Glutamatergic neuron (in vitro differentiated cells): ENCODE measurements at places on chromosomes 12 and 14. TPM values are rescaled to one million over a fixed set of nuclear protein-coding genes. Genes with fewer than 3 reads are reported as not detected.

- H3K27ac ChIP-seq = no peak overlapping the region
- no peaks in the 10 kb centered on the region for H3K36me3 ChIP-seq
- H3K4me1 ChIP-seq = peaks cover 30% of the 10 kb centered on the region
These were observed 216.2 kb upstream of the KRR1 start for GRCh38 chr12:75727577-75727976.

GRCh38 chr14:53055003-53055402 lies 98.1 kb downstream of the DDHD1 start:
- H3K27me3 ChIP-seq = peaks cover 3% of the 10 kb centered on the region
- no peaks in the 10 kb centered on the region for H3K4me1 ChIP-seq
- H3K36me3 ChIP-seq = no peaks in the 10 kb centered on the region

DNA sequence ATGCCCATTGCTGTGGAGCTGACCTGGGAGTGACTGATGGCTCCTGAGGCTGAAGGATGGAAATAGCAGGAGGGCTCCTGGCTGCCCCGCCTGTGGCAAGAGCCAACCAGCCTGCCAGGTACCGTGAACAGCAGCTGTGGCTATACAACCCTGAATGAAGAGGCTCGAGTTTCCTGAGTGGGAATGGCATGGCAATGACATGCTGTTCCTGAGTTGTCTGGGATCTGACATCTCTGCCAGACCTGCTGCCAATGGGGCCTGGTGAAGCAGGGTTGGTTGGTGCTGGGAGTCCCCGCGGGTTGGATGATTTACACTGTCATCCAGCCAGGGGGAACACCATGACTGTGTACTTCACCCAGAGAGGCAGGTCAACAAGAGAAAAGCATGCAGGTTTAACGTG lies 31.8 kb upstream of the LRRC10 start:
- no peak overlapping the region for H3K27ac ChIP-seq
- H3K36me3 ChIP-seq = no peaks in the 10 kb centered on the region
- H3K4me3 ChIP-seq = no peak overlapping the region
- no peak for DNase-seq
- no peaks in the 10 kb centered on the region for H3K4me1 ChIP-seq

GRCh38 chr12:93578221-93578620 lies 5.7 kb downstream of the SOCS2 start:
- DNase-seq = no peak
- no peaks in the 10 kb centered on the region for H3K36me3 ChIP-seq
- no peak overlapping the region for H3K4me3 ChIP-seq
- no peak overlapping the region for H3K27ac ChIP-seq
- H3K27me3 ChIP-seq = peaks cover 9% of the 10 kb centered on the region

GRCh38 chr12:93460902-93461301 lies 6.4 kb upstream of the MRPL42 start:
- no peak overlapping the region for H3K4me3 ChIP-seq
- DNase-seq = no peak
- no peaks in the 10 kb centered on the region for H3K36me3 ChIP-seq
- no peaks in the 10 kb centered on the region for H3K4me1 ChIP-seq

Gene RAD9B
- 0.49 TPM for total RNA-seq

GRCh38 chr12:96401076-96401871 lies 1.0 kb upstream of the CDK17 start:
- peak overlapping the region; percentile 81 for H3K4me3 ChIP-seq
- H3K4me1 ChIP-seq = peaks cover 22% of the 10 kb centered on the region
- peaks cover 4% of the 10 kb centered on the region for H3K36me3 ChIP-seq
- peak overlapping the region; percentile 74 for H3K27ac ChIP-seq
- peaks cover 2% of the 10 kb centered on the region for H3K27me3 ChIP-seq

GRCh38 chr14:97290977-97291376 lies 493.8 kb downstream of the VRK1 start:
- DNase-seq = no peak
- peaks cover 3% of the 10 kb centered on the region for H3K27me3 ChIP-seq
- H3K4me1 ChIP-seq = no peaks in the 10 kb centered on the region
- no peak overlapping the region for H3K27ac ChIP-seq
- no peak overlapping the region for H3K4me3 ChIP-seq

DNA sequence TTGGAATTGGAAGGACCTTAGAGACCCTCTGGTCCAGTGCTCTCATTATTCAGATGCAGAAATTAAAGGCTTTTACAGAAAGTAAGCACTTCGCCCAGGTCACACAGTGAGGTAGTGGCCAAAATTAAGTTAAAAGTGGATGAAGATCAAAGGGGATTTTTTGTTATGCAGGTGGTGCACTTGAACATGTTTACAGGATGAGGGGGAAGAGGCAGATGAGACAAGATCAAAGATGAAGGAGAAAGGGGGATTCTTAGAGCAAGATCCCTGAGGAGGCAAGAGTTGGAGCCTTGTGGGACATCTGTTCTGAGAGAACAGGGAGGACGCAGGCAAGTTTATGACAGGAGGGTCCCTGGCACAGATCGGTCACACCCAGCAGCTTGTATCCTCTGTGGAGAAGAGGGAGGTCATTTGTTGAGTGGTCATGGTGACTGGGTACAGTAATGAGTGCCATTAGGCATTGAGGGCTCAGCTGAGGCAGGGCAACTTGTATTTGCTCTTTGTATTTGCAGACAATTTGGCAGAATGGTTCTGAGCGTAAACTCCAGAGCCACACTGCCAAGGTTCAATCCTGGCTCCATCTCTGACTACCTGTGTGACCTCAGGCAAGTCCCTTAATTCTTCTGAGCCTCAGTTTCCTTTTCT lies 84.0 kb downstream of the BORCS5 start:
- no peaks in the 10 kb centered on the region for H3K27me3 ChIP-seq
- H3K4me3 ChIP-seq = no peak overlapping the region
- peaks cover 6% of the 10 kb centered on the region for H3K36me3 ChIP-seq
- DNase-seq = no peak
- peaks cover 3% of the 10 kb centered on the region for H3K4me1 ChIP-seq

DNA sequence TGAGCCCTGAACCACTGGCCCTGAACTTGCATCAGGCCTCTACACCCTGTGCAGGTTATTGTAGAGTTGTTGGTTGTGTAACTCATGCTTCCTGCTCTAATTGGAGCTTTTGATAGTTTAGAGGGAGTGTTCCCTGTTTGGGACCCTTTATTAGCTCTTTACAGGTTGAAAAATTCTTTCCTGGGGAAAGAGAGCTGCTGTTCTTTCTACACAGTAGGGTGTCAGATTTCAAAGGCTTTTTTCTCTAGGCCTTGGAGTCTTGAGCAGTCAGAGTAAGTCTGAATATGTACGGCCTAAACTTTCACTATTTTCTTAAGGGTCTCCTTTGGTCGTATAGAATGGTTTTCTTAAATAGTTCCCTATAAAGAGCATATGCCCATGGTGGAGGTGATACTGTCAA lies 60.8 kb upstream of the NEDD1 start:
- H3K27me3 ChIP-seq = peaks cover 2% of the 10 kb centered on the region
- H3K4me1 ChIP-seq = no peaks in the 10 kb centered on the region
- H3K36me3 ChIP-seq = no peaks in the 10 kb centered on the region
- H3K4me3 ChIP-seq = no peak overlapping the region
- DNase-seq = no peak

Gene FOXM1
- total RNA-seq = 12.7 TPM

GRCh38 chr14:20657216-20658211 lies 16.0 kb upstream of the OR6S1 start:
- no peaks in the 10 kb centered on the region for H3K4me1 ChIP-seq
- H3K27ac ChIP-seq = no peak overlapping the region
- no peak for DNase-seq
- H3K36me3 ChIP-seq = peaks cover 7% of the 10 kb centered on the region
- H3K4me3 ChIP-seq = no peak overlapping the region
- peaks cover 22% of the 10 kb centered on the region for H3K27me3 ChIP-seq

DNA sequence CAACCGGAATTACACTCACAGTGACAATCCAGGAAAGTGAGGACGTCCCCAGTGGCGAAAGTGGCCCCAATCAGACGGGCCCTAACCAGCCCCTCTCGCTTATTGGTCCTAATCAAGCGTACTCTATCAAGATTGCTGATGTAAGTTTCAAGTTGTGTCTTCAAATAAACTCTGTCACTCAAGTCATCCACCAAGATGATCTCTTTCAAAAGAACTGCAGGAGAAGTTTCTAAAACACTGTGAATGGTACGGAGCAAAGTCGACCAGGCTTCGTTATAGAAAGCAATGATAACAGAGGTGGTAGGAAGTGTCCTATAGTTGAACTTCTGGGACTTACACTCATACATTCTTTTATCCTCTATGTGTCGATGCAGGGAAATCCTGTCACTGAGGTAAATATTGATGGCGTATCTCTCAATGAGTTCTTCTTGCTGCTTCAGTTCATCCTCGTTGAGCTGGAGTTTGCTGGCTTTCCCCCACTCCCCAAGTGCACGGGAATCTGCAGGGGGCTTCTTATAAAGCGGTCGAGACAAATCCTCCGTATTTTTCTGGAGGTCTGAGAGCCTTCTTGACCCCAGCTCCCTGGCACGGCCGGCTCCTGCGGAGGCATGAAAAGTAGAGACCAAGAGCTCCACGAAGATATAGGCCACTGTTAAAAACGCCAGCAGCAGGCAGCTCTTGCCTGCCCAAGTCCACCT lies 604 bp downstream of the GALNT4 start:
- DNase-seq = no peak
- H3K4me1 ChIP-seq = no peaks in the 10 kb centered on the region
- H3K4me3 ChIP-seq = peak overlapping the region; percentile 82
- H3K27me3 ChIP-seq = peaks cover 2% of the 10 kb centered on the region
- H3K36me3 ChIP-seq = no peaks in the 10 kb centered on the region

Gene NEK9
- total RNA-seq = 50.7 TPM

DNA sequence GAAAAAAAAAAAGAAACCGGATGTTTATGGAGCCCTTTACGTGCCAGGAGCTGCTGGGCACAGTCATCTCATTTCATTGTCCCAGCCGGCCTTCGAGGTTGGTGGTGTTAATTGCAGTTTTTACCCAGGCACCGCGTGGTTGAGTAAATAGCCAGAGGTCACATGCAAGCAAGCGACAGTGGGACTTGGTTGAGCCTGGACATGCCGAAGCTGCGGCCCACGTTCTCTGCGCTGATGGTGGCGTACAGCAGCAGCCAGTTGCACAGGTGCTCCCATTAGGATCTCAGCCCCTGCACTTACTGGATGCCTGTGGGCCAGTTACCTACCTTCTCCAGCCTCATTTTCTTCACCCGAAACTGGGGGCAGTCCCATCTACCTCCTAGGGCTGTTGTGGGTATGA lies 54.0 kb downstream of the TSPAN9 start:
- H3K4me1 ChIP-seq = peaks cover 40% of the 10 kb centered on the region
- no peak overlapping the region for H3K4me3 ChIP-seq
- peaks cover 7% of the 10 kb centered on the region for H3K27me3 ChIP-seq
- no peak for DNase-seq

Gene C12orf60
- total RNA-seq = 0.88 TPM

GRCh38 chr12:120229487-120230325 lies 28.8 kb upstream of the RPLP0 start:
- peak overlapping the region; percentile 90 for H3K27ac ChIP-seq
- H3K4me3 ChIP-seq = peak overlapping the region; percentile 74
- peak; percentile 56 for DNase-seq
- H3K27me3 ChIP-seq = peaks cover 15% of the 10 kb centered on the region
- H3K4me1 ChIP-seq = peaks cover 60% of the 10 kb centered on the region

Gene WNT5B
- total RNA-seq = 16.3 TPM

DNA sequence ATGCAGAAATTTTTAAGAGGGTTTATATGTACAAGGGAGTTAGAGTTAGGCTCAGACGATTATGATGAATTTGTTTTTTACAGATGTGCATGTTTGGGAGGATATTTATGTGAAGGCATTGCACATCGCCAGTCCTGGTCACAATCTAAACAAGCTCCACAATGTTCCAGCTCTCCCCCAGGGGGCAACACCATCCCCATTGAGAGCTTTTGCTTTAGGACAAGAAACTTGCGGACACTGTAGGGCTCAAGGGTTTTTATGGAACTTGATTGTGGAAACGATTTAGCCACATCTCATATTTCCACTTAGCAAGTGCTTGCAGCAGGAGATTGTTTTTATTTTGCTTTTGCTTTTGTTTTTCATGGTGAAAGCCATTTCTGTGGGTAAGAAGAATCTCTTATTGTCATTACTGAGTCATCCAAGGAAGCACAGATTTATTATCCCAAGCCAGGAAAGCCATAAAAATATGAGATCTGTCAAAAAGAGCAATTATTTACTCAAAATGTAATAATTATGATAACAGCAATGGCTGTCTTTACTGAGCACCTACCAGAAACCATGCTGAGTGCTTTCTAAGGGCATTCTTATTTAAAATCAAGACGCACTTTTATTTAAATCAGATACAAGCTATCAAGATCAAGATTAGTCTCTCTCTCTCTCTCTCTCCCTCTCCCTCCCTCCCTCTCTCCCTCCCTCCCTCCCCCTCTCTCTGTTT lies 276.7 kb upstream of the SRRM4 start:
- no peaks in the 10 kb centered on the region for H3K4me1 ChIP-seq
- peaks cover 17% of the 10 kb centered on the region for H3K36me3 ChIP-seq
- H3K4me3 ChIP-seq = no peak overlapping the region
- H3K27ac ChIP-seq = no peak overlapping the region
- H3K27me3 ChIP-seq = peaks cover 3% of the 10 kb centered on the region

Gene MAP3K9
- total RNA-seq = 20.0 TPM

DNA sequence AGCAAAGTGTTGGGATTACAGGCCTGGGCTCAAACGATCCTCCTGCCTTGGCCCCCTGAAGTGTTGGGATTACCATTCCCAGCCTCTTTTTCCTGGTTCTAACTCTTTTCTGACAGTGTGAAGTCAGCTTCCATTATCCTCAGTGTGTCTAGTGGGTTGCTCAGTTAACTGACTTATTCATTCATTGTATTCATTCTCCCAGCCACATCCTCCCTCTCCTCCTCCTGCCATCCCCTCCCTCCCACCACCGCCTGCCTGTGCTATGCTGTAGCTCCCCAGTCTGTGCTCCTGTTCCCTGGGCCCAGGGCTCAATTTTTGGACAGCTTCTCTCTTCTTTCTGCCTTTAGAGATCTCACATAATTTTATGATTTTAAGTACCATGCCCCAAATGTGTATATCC lies 19.4 kb downstream of the ATP6V0A2 start:
- H3K4me1 ChIP-seq = peaks cover 8% of the 10 kb centered on the region
- no peak overlapping the region for H3K27ac ChIP-seq
- no peak overlapping the region for H3K4me3 ChIP-seq
- peaks cover 4% of the 10 kb centered on the region for H3K36me3 ChIP-seq
- no peak for DNase-seq

DNA sequence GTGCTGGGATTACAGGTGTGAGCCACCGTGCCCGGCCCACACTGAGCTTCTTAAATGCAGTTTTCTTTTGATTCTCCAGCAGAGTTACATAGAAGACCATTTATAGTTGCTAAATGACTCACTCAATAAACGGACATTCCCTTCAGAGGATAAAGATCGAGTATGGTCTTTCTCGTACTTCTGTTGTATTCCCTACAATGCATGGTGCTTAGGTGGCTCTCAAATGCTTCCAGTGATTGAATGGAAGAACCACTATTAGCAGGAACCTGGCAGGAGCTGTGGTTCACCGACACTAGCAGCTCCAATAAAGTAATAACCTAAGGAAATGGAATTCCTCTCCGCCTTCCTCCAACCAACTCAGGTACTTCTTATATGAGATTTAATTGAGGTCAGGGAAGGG lies 3.9 kb upstream of the GPRC5A start:
- DNase-seq = no peak
- H3K4me3 ChIP-seq = no peak overlapping the region
- no peaks in the 10 kb centered on the region for H3K4me1 ChIP-seq
- H3K36me3 ChIP-seq = no peaks in the 10 kb centered on the region
- no peak overlapping the region for H3K27ac ChIP-seq
